Spleen (tissue), 13 donors: ENCODE measurements at places on chromosomes 5 and 9.

DNA sequence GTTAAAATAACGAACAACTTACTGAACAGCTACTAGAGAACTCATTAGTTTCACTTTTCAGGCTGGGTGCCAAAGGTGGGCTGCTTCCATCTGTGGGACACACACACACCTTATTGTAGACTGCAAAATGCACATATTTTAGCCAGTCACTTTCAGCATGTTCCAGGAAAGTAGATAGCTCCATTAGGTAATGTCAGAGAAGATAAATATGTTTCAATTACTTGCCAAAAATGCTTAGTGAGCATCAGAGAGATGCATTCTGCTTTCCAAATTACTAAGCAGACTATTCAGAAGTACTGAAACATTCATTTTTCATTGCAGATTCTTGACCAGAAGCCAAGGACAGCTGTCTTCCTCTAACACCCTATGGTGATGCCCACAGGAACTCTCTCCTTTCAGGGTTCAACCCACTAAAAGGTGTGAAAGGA is 56.2 kb upstream of the APC start:
- no peaks in the 10 kb centered on the region for H3K36me3 ChIP-seq
- no peaks in the 10 kb centered on the region for H3K27me3 ChIP-seq
- no peak overlapping the region for H3K4me3 ChIP-seq
- no peak for DNase-seq

- no peaks in the 10 kb centered on the region for H3K4me1 ChIP-seq
- no peak overlapping the region for H3K4me3 ChIP-seq
- no peak overlapping the region for H3K27ac ChIP-seq
- no peaks in the 10 kb centered on the region for H3K36me3 ChIP-seq
Observed at GRCh38 chr5:86675311-86675710, 57.6 kb downstream of the COX7C start.

DNA sequence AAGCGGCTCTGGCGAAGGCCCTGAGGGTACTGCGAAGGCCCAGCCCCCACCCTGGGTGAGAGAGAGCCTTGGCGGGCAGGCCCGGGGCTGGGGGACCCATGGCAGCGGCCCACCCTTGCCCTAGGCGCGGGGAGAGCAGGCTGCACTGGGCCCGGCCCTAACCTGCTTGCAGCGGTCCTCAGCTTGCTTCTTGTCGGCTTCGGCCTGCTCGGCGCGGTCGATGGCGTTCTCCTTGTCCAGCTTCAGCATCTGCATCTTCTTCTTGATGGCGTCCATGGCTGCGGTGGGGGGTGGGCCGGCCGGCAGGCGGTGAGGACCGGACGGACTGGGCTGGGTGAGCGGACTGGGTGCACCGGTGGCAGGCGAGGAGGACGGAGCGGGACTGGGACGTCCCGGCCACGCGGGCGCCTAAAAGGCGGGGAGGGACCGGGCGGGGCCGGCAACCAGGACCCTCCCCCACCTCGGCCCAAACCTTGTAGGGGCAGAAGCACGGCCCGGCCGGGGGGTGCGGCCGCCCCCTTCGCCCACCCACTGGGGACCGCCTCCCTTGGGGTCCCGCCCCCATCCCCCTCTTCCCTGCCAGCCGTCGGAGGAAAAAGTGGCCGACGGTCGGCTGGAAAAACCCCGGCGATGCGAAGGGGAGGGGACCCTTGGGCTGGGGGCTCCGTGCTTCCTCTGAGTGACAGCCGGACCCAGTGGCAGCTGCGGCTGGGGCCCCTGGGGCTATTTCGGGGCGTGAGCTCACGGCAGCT is at the start of gene TPM2:
TPM2 (minus strand) TSS at position 384 of the 752 bp plus-strand sequence; CDS start at position 276, 108 bp downstream.
- DNase-seq, result no peak
- no peaks in the 10 kb centered on the region for H3K36me3 ChIP-seq
- peak within 1 kb of the TSS; percentile 90 for H3K27ac ChIP-seq
- no peaks in the 10 kb centered on the region for H3K27me3 ChIP-seq
- H3K4me1 ChIP-seq, result peaks cover 64% of the 10 kb centered on the region

- H3K27me3 ChIP-seq, result no peaks in the 10 kb centered on the region
- peaks cover 14% of the 10 kb centered on the region for H3K4me1 ChIP-seq
- H3K27ac ChIP-seq, result no peak overlapping the region
- no peaks in the 10 kb centered on the region for H3K36me3 ChIP-seq
- no peak overlapping the region for H3K4me3 ChIP-seq
Observed at GRCh38 chr5:79560771-79561524, 47.0 kb upstream of the HOMER1 start.

GRCh38 chr5:55680353-55680752 is 31.8 kb downstream of the SLC38A9 start:
- no peaks in the 10 kb centered on the region for H3K4me1 ChIP-seq
- no peaks in the 10 kb centered on the region for H3K27me3 ChIP-seq
- no peaks in the 10 kb centered on the region for H3K36me3 ChIP-seq
- H3K4me3 ChIP-seq, result no peak overlapping the region
- no peak overlapping the region for H3K27ac ChIP-seq
